Frontal cortex (tissue), 4 donors: ENCODE measurements at places on chromosomes 7 and 10. TPM values are rescaled to one million over a fixed set of nuclear protein-coding genes. Genes with fewer than 3 reads are reported as not detected.

RSPH10B gene
- total RNA-seq: 1.2 TPM

ZNF680 gene
- 59.1 TPM for total RNA-seq

CPN1 gene
- not detected for total RNA-seq

LRCH4 gene
- total RNA-seq: 6.1 TPM

MYL10 gene
- total RNA-seq: not detected

BTBD16 gene
- not detected for total RNA-seq

OPALIN gene
- not detected for total RNA-seq

TSPAN15 gene
- 5.7 TPM for total RNA-seq

OR13A1 gene
- under 0.01 TPM for total RNA-seq

MAGI2 gene
- 136 TPM for total RNA-seq

C10orf62 gene
- not detected for total RNA-seq

GSTO2 gene
- total RNA-seq: 2.4 TPM

FOXI2 gene
- total RNA-seq: not detected

MYL7 gene
- total RNA-seq: 1.6 TPM

RNF32 gene
- 1.2 TPM for total RNA-seq

SLC16A9 gene
- total RNA-seq: 8.2 TPM

FANK1 gene
- 1.2 TPM for total RNA-seq

ZNF735 gene
- not detected for total RNA-seq

TMEM130 gene
- 4.9 TPM for total RNA-seq

LIPF gene
- not detected for total RNA-seq

FOXL3 gene
- not detected for total RNA-seq

IL2RA gene
- total RNA-seq: not detected

C10orf105 gene
- total RNA-seq: not detected

RBP4 gene
- 9.0 TPM for total RNA-seq

ZEB1 gene
- total RNA-seq: 41.6 TPM

C10orf90 gene
- 0.41 TPM for total RNA-seq

ZNF467 gene
- 1.6 TPM for total RNA-seq

GTF2IRD1 gene
- 19.2 TPM for total RNA-seq

PHKG1 gene
- 3.7 TPM for total RNA-seq

UROS gene
- 51.4 TPM for total RNA-seq

ATOH7 gene
- total RNA-seq: 0.41 TPM

EBLN1 gene
- total RNA-seq: not detected

TRIM56 gene
- total RNA-seq: 0.82 TPM

MMRN2 gene
- 4.1 TPM for total RNA-seq

SPAM1 gene
- not detected for total RNA-seq

HOXA2 gene
- not detected for total RNA-seq

KCNIP2 gene
- 12.6 TPM for total RNA-seq

NRP1 gene
- 49.3 TPM for total RNA-seq

ZC3HAV1 gene
- total RNA-seq: 4.1 TPM

OR6V1 gene
- not detected for total RNA-seq

MUC12 gene
- 0.41 TPM for total RNA-seq

WASHC2C gene
- total RNA-seq: 34.6 TPM

PCDH15 gene
- total RNA-seq: 6.1 TPM

OR9A2 gene
- under 0.01 TPM for total RNA-seq

ADK gene
- 25.3 TPM for total RNA-seq

HIF1AN gene
- 11.4 TPM for total RNA-seq

ANKMY2 gene
- total RNA-seq: 96.6 TPM

HOXA6 gene
- not detected for total RNA-seq

ABCC2 gene
- 0.41 TPM for total RNA-seq

UPP1 gene
- total RNA-seq: 3.3 TPM

RTKN2 gene
- 4.5 TPM for total RNA-seq

LRMDA gene
- 4.5 TPM for total RNA-seq

CYP2C19 gene
- 0.41 TPM for total RNA-seq

TRIM73 gene
- 2.9 TPM for total RNA-seq

SPDYE5 gene
- not detected for total RNA-seq

CRHR2 gene
- total RNA-seq: 0.41 TPM

ACBD7 gene
- total RNA-seq: 10.6 TPM

FEZF1 gene
- not detected for total RNA-seq
